ENCODE measurements at places on chromosomes 5 and 9.

- no peak for DNase-seq
These were observed 11.3 kb downstream of the SIL1 start for GRCh38 chr5:139186752-139187326.

- no peak for DNase-seq
These were observed 11.4 kb downstream of the OTULIN start for GRCh38 chr5:14675865-14676300.

- no peak for DNase-seq
These were observed 4.3 kb upstream of the SLC22A5 start for GRCh38 chr5:132365213-132365612.

- no peak for DNase-seq
These were observed 5.5 kb downstream of the DIAPH1 start for GRCh38 chr5:141613344-141613743.

GRCh38 chr5:14164164-14165163 is 21.3 kb downstream of the TRIO start:
- DNase-seq = no peak

- no peak for DNase-seq
These were observed 14.8 kb upstream of the DMRT1 start for GRCh38 chr9:826500-827280.

GRCh38 chr5:141941307-141941706 is 16.7 kb downstream of the PCDH12 start:
- DNase-seq = no peak

- no peak for DNase-seq
These were observed 656.3 kb downstream of the PRELID2 start for GRCh38 chr5:145178641-145179523.

DNA sequence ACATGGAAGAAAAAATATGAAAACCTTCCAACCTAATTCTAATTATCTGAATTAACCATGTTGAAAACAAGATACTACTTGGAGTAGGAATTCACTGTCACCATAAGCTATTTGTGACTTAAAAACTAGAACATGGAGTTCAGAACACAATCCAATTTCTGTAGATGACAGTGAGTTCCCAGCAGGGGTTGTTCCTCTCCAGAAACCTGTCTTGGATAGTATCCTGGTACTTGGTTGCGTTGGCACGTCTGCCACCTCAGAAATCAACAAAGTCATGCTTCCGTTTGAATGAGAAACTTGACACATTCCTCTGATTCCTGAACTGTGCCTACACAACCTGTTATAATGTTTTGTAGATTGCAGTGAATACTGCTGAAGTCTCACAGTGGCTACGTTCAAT is 789.9 kb upstream of the DMAC1 start:
- DNase-seq = no peak

GRCh38 chr5:146643776-146644175 is 127.8 kb upstream of the GPR151 start:
- DNase-seq = no peak

DNA sequence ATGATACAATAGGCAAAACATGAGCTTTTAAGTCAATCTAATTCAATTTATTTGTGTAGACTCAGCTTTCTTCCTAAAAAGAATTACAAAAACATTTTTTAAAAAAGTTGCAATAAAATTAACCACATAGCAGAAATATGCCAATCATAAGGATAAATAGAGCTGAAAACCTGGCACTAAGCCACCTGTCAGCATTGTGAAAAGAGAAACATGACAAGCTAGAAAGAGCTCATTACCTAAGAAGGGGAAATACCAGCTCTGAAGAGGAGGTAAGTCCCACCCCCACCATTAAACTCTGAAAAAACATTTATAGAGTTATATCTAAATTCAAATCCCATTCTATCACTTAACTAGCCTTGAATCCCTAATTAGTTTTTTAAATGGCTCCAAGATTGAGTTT is 372.9 kb downstream of the OSTF1 start:
- no peak for DNase-seq

DNA sequence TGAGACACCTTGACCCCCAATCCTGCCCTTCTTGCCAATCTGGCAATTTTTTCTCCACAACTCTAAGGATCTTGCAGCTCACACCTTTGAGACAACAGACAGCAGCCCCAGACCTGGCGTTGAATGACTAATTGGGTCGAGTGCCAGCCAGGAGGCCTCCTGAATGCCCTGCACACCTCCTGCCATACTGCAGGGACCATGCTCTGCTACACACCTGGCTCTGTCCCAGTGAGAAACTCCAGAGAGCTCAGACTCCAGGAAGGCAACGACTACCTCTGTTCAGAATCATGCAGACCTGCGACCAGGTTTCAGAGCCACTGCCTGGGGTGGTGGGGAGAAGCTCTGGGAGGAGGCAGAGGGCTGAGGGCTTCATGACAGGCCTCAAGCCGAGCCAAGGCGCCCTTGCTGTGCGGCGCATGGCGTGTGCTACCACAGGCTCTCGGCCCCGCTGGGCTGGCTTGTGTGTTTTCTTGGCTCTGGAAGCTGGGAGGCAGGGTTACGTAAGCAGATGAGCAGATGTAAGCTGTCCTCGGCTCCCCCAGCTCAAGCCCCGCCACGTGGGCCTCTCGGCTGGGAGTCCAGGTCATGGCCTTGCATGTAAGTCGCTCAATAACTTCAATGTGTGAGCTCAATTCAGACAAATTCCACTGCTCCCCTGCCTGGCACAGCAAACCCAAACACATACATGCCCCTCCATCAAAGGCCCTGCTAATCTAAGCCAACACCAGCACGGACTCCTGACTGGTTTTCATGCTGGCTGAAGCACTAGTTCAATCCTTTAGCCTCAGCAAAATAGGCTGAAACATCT is 27.5 kb downstream of the B4GALT1 start:
- DNase-seq = no peak

DNA sequence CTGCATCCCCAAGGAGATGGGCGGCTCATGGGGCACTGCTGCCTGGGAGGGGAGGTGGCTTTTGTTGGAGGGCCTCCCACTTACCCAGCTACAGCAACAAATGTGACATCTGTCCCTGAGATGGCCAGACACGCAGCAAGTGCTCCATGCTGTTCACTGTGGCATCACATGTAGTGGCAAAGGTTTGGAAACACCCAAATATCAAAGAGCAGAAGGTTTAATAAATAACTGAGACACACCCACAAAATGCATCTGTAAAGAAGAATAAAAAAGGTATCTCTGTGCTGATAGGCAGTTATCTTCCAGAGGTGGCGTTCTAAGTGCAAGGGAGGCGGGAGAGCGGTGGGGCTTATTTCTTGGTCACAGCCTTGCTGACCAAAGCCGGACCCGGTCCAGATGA is 23.3 kb upstream of the CLPTM1L start:
- DNase-seq = no peak

- DNase-seq = no peak
These were observed 1584.0 kb upstream of the ACO1 start for GRCh38 chr9:30800421-30800820.

DNA sequence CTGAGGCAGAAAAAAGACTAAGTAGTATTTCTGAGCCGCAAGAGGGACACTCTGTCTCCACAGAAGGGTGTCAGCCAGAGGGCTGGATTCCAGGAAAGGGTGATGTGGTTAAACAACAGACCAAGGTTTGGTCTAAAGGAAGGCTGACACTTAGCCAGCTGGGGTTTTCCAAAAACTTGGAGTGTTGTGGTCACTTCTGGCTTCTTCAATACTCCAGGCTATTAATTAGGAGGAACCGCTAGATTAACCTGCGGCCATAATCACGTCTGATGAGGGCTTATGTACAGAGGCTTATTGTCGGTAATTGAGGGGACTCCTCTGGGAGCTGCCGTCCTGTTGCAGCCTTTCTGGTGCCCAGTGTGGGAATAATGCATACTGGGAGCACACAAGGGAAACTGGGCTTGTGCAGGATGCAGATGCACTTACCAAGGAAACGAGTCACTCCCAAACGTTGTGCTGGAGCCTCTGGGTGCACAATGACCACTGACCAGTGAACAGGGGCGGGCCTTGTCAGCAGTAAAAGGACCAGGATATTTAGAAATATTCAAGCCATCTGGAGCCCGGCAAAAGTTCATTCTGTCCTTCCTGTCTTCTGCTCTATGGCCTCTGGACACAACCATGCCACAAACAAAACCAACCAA is 70.2 kb upstream of the TUT7 start:
- no peak for DNase-seq

- no peak for DNase-seq
These were observed 136.7 kb downstream of the MAN2A1 start for GRCh38 chr5:109826426-109826825.

DNA sequence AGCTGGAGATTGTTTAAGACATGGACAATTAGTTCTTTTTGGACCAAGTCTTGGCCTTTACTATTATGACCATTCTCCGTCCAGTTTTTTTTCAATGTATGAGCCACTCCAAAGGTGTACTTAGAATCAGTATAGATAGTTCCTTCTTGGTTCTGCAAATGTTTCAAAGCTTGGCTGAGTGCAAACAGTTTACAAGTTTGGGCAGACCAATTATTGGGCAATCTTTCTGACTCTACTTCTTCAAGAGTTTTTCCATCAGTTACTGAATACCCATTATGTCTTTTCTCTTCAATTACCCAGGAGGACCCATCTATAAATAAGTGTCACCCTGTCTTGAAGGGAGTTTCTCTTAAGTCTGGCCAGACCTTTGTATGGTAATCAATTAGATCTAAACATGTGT is 15.5 kb downstream of the IFT74 start:
- no peak for DNase-seq

DNA sequence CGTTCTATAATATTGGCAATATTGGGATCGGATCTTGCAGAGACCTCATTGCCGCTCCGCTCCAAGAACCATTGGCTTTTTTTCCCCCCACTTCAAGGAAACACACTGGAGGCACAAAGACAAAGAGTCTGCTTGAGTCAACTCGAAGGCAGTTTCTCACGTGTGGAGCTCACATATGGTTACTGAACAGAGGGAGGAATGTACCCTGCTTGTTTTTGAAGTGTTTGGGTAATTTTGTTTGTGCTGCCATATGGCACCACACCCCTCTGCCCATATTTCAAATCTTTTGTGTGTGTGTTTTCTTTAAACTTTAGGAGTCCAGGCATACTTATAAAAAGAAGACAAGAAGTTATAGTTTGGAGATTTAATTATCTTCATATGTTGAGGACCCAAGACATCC is 595.9 kb downstream of the DTWD2 start:
- DNase-seq = no peak

GRCh38 chr5:6394429-6395101 is 16.2 kb upstream of the MED10 start:
- DNase-seq = no peak

DNA sequence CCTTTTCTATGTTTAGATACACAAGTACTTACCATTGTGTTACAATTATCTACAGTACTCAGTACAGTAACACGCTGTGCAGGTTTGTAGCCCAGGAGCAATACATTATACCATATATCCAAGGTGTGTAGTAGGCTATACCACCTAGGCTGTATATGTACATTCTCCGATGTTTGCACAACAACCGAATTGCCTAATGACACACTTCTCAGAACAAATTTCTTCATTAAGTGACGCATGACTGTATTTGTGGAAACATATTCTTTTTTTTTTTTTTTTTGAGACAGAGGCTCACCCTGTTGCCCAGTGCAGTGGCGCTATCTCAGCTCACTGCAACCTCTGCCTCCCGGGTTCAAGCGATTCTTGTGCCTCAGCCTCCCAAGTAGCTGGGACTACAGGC is 4.0 kb upstream of the RAD23B start:
- no peak for DNase-seq

- no peak for DNase-seq
These were observed 13.3 kb downstream of the BTNL3 start for GRCh38 chr5:181001947-181002346.

GRCh38 chr5:34756781-34757624 is 82.0 kb upstream of the TTC23L start:
- peak; percentile 12 for DNase-seq

DNA sequence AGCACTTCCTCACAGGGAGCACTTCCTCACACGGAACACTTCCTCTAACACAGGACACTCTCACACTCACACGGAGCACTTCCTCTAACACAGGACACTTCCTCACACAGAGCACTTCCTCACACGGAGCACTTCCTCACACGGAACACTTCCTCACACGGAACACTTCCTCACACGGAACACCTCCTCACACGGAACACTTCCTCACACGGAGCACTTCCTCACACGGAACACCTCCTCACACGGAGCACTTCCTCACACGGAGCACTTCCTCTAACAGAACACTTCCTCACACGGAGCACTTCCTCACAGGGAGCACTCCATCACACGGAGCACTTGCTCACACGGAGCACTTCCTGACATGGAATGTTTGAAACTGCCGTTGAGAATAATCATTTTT is 13.4 kb downstream of the POMT1 start:
- no peak for DNase-seq

DNA sequence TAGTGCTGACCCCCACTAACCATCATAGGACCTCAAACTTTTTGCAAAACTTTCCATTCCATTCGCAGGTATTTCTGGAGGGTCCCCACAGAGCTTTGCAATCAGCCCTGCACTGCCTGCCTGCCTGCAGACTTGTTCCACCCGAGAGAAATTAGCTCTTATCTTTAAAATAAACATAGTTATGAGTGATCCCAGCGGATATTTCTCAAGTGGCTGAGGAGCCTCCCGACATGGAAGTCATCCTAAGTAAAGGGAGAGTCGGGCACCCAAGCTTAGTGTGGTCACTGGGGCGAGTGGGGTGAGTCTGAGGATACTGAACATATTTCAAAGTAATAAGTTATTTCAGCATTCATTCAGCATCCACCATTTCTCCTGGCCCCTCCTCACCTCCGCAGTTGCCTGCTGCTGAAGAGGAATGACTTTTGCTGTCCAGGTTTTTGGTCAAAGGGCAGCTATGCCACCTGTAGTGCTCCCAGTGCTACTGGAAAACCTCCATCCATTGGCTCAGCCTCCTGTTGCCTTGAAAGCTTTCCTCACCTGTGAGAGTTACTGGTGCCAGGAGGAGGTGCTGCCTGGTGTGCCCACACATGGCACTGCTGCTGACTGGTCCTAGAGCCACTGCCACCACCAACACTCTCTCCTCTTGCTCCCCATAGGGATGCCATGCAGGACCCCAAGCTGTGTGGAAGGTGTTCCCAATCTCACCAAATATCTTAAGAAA is 89.7 kb upstream of the PCSK1 start:
- DNase-seq = no peak

- no peak for DNase-seq
These were observed 517.7 kb upstream of the CLINT1 start for GRCh38 chr5:158376679-158377078.

DNA sequence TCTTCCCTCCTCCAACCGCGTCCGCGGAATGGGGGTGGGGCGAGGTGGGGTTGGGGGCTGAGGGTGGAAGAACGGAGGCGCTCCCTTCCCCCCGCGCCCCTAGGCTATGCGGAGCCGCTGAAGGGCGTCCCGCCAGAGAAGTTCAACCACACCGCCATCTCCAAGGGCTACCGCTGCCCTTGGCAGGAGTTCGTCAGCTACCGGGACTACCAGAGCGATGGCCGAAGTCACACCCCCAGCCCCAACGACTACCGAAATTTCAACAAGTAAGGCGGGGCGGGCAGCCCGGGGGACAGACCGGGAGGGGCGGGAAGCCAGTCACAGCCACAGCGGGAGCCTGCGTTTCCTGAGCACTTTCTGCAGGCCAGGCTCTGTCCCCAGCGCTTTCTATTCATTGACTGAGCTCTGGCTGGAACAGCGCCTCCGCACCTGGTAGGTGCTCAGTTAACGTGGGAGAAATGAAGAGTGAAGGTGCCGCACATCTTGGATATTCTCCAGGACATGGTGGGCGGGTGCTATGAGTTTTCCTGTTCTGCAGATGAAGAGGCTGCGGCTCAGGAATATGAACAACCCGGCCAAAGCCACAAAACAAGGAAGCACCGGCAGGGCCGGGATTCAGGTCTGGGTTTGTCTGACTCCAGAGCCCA is 11.3 kb downstream of the MYOZ3 start:
- peak; percentile 35 for DNase-seq

- DNase-seq = no peak
These were observed 380.2 kb upstream of the ZNF462 start for GRCh38 chr9:106482733-106483132.

Measured in neural crest cell (in vitro differentiated cells).